IgD-negative memory B cell (primary cell): ENCODE measurements at places on chromosomes 1 and 21. TPM values are rescaled to one million over a fixed set of nuclear protein-coding genes. Genes with fewer than 3 reads are reported as not detected.

The AGT gene
- polyA plus RNA-seq, result not detected

The MTARC1 gene
- 1.6 TPM for polyA plus RNA-seq

The ADAMTS1 gene
- polyA plus RNA-seq, result not detected

The HPDL gene
- 1.3 TPM for polyA plus RNA-seq

The SLC45A3 gene
- polyA plus RNA-seq, result 1.9 TPM

The TTLL10 gene
- polyA plus RNA-seq, result not detected
